ENCODE measurements at places on chromosomes 6 and 20. TPM values are rescaled to one million over a fixed set of nuclear protein-coding genes. Genes with fewer than 3 reads are reported as not detected.

- no peak for DNase-seq
Measured at GRCh38 chr6:159833556-159833955, 33.5 kb downstream of the PNLDC1 start.

STMND1 gene
- not detected for total RNA-seq

ZBP1 gene
- total RNA-seq, result 1.2 TPM

LBP gene
- 3.5 TPM for total RNA-seq

Data from heart right ventricle (tissue), 16 donors.